Stimulated activated CD8-positive, alpha-beta memory T cell treated with anti-CD3 and anti-CD28 coated beads, Interleukin-4, amount 100 ng/mL, for 1 hour (primary cell): ENCODE measurements at places on chromosomes 11 and 22.
A peak's percentile ranks its signal among the peaks of the same experiment; 100 is the strongest.

DNA sequence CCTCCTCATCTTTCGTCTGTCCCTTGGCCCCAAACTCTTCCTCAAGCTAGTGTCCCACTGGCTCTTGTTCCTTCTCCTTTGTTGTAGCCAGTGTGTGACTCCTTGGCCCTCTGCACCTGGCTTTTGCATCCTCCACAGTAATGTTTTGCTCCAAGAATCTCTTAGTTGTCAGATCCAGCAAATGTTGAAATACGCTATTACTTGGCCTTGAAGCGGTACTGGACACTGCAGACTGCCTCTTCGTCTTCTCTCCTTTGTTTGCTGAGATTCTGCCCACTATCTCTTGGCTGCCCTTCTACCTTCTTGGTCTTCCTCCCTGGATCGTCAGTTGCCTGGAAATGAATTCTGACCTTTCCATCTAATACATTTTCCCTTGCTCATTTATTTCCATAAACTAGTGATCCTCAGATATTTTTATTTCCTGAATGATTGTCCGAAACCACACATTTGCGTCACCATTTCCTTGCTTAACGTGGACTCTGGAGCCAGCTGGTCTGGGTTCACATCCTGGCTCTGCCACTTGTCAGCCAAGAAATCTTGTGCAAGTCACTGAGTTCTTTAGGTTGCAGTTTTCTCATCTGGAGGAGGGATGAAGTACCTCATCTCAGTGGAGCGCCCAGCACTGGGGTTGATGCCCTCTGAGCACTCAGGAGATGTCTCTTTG, 113.6 kb downstream of the LDLRAD3 start:
- no peak for DNase-seq

DNA sequence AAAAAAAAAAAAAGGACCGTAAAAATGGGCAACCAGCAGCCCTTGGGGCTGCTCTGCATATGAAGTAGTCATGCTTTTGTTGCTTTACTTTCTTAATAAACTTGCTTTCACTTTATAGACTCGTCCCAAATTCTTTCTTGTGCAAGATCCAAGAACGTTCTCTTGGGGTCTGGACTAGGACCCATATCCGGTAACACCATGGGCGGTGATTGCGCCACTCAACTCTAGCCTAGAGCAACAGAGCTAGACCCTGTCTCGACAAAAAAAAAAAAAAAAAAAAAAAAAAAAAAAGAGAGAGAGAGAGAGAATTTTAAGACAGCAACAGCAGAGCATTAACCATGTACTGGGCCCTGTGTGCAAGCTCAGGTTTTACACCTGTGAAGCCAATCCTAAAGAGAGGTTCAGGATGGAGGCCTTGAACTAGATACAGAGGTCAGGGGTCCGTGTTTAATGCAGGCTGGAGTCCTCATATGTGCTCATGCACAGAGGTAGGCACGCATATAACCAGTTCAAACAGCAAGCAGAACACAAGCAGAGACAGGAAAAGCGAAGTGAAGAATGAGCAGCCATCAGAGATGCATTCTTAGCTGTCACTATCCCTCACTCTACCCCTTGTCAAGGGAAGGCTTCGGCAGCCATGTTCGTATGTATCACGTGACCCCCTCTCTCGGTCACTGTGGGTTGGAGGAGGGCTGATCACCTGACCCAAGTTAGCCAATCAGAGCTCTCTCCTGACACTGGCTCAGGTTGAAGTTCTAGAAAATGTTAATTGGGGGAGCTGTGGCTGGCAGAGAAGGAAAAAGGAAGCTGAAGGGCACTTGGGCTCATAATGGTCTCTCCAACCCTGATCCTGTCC, 16.7 kb upstream of the SYT12 start:
- no peak for DNase-seq

DNA sequence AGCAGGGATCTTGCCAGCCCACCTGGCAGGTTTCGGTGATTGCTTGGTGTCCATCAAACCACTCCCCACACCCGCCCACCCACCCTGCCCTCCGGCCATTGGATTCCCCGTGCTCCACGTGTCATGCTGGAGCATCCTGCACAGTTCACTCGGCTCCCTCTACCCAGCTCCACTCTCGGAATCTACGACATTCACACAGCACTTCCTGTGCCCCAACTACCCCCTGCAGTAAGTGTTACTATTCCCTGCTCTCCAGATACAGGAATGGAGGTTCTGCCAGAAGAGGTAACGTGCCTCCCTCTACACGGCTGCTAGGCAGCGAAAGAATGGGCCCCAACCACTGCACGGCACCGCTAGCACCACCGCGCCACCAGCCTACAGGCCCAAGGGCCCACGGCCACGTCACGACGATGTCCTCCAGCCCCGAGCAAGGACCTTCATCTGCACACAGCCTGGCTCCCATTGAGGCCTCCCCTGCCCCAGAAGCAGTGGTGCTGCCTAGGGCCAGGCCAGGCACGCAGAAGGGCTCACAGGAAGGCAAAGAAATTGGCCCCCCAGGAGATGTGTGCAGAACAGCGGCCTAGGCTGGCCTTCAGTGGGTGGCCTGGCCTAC, 27.6 kb downstream of the WNT7B start:
- DNase-seq: no peak

DNA sequence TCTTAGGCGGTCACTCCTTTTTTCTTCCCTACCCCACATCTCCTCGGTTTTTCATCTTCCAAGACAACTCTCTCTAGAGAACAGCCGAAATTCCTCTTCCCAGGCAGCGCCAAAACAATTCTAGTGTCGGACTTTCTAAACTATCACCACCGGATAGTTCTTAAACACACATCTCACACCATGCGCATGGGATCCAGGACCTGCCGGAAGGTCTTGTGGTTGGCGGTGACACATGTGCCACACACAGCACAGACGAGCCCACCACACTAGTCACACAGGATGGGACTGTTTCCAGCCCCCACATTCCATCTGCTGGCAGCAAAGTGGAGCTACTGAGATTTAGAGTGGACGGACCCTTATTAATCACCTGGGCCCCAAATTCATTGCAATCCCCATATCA, 614.9 kb upstream of the CADM1 start:
- DNase-seq: no peak

DNA sequence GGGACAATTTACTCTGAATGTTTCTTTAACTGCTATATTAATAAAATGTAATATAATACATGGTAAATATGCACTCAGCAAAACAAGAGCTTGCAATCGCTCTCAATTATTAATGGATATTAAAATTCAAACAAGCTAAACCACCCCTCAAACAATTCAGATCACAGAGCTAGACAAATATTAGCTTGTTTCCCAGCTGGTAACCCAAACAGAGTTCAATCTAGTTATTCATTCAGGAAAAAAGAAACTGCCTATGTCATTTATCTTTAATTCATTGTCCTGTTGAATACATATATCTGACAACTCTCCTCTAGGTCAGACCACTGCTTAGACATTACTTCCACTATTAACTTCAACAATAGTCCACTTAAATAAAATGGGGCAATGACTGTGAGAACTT, 78.7 kb downstream of the SERGEF start:
- no peak for DNase-seq

DNA sequence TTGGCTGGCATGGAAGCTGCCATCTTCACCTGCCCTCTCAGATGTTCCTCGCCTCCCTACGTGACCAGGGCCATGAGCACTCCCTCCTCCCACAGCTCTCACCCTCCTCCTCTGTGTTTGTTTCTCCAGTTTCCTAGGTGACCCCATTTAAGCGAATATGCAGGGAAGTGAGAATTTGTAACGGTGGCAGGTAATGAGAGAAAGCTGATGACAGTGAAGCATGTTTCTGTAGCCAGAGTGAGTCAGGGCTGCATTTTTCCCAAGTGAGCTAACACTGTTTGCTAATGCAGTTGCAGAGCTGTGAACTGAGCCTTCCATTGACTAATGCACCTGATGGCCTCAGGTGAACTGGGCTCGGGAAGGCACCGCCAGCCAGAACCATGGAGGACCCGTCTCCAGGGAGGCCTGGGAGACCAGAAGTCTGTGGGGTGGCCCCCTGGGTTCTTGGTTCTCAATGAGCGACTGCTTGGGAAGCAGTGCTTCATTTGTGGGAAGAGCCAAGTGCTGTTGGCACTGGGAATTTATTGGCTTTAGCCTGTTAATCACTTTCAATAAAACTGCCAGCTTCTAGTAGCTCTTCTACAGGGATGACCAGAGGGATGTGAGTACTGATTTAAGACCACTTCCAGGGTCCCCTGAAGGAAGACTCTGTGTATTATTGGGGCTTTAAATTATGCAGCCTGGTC, 64.5 kb downstream of the BARX2 start:
- DNase-seq: no peak

DNA sequence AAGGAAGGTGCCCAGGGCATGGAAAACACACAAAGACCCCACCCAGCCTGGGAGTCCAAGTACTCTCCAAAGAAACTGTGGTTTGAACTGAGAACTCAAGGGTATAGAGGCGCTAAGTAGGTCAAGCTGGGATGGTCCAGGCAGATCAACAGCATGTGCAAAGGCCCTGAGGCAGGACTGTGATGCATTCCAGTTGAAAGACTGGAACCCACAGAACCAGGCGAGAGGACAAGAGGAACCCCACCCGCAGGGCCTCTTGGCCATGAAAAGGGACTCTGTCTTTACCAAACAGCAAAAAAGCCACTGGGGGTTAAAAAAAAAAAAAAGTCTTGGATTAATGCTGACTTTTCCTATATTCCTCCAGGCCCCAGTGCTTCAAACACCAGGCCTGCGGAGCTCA, 14.3 kb downstream of the CARD10 start:
- no peak for DNase-seq

- no peak for DNase-seq
Measured at GRCh38 chr11:50077526-50077925, 44.9 kb downstream of the OR4C45 start.

GRCh38 chr22:47149976-47150375, 387.5 kb downstream of the TBC1D22A start:
- DNase-seq: no peak

GRCh38 chr11:58923300-58923788, 15.9 kb upstream of the GLYATL1 start:
- no peak for DNase-seq

- DNase-seq: no peak
Measured at GRCh38 chr11:102047305-102047924, at the start of gene CFAP300. CFAP300 (plus strand) TSS chr11:102047437; CDS start chr11:102047471, 34 bp downstream.

- no peak for DNase-seq
Measured at GRCh38 chr11:125945797-125946520, at the start of gene VSIG10L2. VSIG10L2 (plus strand) TSS chr11:125946044; CDS start chr11:125946056, 12 bp downstream.

DNA sequence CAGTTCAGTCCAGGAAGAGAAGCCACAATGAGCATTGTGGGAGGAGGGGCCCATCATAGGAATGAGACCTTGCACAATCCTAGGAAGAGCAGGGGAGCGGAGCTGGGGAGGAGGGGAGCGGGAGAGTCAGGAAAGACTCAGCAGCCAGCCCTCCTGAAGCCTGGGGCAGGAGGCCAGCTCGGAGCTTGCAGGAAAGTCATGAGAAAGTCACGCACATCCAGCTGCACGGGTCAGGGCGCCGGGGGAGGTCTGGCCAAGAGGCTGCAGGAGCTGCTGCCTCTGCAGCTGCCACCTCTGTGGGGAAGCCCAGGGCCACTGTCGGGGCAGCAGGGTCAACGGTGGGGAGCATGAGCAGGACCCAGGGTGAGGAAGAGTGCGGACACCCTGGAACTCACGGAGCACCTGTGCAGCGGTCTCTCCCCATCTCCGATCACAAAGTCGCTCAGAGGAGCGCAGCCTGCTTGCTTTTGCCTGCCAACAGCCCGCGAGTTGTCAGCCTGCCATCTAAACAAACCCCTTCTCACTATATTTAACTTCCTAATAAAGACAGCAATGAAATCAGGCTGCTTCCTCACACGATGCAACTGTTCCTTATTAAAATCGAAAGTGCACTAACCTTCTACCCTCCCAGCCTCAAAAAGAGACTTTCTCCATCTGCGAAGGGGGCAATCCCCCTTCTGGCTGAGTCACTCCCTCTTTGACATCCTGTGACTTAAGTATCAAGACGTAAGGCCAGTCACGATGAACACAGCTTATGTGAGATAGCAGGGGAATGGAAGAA, 52.9 kb upstream of the RTL6 start:
- DNase-seq: no peak

GRCh38 chr11:34492806-34493414, 20.7 kb downstream of the ELF5 start:
- DNase-seq: no peak

DNA sequence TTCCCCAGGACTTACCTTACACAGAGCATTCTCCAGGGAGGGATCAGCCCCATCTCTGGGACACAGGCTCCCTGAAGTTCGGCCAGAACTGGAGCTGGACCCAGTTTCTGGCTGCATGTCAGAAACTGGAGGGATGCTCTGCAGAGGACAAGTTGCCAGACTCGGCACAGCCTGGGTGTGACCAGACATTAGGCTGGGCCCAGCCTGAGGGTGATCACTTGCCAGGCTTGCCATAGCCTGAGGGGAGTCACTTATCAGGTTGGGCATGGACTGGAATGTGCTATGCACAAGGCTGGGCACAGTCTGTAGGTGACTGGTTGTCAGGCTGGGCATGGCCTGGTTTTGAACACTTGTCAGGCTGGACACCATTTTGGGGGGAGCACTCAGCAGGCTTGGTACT, 30.7 kb upstream of the STK33 start:
- DNase-seq: no peak

DNA sequence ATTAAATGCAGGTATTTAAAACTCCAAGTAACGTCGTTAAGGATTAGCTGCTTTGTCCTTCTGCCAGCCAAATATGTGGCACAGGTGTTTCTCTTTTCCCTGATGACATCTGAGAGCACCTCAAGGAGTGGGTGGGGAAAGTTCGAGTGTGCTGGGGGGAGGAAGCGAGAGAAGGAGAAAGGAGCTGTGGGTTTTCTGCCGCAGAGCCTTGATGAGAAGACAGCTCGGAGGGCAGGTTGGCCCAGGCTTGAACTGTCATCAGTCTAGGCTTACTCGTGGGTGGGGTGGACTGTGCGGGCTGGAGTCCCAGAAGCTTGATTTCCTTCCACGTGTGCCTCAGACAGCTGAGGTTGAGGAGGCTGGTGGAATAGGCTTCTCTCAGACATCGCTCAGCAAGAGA, 15.2 kb upstream of the SORL1-AS1 start:
- peak; percentile 60 for DNase-seq

DNA sequence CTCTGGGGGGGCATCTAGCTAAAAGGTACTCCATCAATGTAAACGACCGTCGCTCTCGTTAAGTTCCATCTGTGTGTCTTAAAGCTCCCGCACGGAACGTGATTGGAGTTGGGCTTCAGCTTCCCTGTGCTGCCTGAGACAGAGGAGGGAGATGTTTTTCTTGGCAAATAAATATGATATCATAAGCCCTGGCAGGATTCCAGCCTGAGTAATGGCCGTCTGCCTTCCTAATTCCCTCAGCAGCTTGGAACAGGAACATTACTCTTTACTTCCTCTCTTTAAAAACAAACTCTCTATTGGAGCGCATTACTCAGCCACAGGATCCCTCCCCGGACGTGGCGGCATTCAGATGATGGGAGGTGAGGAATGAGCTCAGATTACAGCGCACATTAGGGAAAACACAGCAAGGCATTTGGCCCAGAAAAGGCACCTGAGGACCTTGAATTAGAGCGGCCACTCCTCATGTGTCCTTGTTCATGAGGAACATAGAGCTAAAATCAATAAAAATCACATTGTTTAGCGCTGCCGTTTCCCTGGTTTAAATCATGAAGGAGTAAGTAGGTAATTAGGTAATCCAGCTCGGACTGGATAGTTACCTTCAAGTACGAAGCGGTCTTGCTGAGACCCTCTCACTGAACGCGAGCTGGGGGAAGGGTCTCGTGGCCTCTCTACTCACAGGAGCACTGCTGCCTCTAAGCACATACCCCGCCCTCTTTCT, 230.4 kb downstream of the ST3GAL4 start:
- DNase-seq: no peak

- DNase-seq: no peak
Measured at GRCh38 chr11:64611869-64612646, 21.0 kb downstream of the SLC22A12 start.

- no peak for DNase-seq
Measured at GRCh38 chr11:130400781-130401483, 27.5 kb downstream of the ADAMTS8 start.

GRCh38 chr11:134097166-134097565, 28.3 kb downstream of the JAM3 start:
- no peak for DNase-seq
